Esophagus muscularis mucosa (tissue), 4 donors: ENCODE measurements at places on chromosomes 3 and 15.

DNA sequence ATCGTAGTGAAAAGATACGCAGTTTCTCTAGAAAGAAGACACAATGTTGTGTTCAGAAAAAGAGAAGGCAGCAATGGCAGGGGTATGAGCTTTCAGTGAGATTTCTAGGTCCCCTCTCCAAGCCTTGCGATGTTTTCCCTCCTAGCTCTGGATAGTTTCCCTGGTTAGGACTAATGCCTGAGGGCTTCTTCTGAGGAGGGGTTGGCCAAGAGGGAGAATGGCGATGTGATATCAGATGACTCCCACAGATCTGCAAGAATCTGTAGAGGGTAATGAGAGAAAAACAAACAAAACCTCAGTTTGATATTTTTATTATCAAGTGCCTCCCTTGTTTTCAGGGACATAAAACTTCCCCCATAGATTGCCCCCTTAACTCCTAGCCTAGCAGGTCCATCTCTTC lies 4.1 kb upstream of the CLDN1 start:
- DNase-seq = no peak

DNA sequence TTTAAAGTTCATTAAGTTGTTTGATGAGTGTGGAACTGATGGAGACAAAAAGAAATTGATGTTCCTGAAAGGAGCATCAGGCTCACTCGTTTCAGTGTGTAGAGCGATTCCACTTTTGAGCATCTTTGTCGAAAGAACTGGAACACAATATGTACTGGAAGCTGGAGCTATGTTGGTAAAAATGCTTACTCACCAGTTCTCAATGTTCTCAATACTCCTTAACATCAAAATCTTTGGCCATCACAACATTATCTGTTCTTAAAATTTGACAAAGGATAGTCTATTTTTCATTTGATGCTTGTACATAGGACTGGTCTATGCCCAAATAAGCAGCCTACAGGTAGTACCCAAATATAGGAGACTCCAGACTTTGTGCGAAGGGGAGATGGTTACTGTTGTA lies 18.7 kb downstream of the RYR3 start:
- no peak for DNase-seq

GRCh38 chr3:145698749-145699148 lies 462.2 kb downstream of the PLOD2 start:
- no peak for DNase-seq

DNA sequence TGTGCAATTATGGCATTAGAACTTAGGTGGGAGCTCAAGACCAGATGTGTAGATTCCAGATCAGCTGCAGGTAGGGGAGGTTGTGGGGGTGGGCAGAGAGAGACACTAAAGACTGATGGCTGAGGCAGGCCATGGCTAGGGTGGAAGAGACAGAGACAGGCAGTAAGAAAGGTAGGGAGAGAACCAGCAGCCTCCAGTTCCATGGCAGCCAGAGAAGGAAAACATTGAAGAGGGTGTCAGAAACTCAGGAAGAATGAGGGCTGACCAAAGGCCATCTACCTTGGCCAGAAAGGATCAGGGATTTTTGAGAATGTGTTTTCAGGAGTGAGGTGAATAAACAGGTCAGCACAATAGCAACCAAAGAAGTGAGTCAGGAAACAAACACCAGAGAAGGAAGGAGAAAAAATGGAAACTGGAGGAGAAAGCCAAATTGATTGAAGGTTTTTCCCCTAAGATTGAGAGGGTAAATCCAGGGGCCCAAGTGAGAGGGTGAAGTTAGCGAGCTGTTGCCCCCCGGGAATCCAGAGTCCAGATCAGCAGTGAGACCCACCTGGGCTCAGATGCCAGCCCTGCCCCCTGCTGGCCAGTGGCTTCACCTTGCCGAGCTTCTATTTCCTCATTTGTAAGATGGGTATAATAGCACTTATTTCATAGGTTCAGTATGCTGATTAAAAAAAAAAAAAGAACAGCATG lies 41.0 kb downstream of the ABHD2 start:
- DNase-seq = no peak

- DNase-seq = no peak
These were observed 58.1 kb upstream of the SLC6A6 start for GRCh38 chr3:14344351-14344750.

GRCh38 chr15:82919231-82919886 lies 33.2 kb downstream of the HOMER2 start:
- DNase-seq = no peak

DNA sequence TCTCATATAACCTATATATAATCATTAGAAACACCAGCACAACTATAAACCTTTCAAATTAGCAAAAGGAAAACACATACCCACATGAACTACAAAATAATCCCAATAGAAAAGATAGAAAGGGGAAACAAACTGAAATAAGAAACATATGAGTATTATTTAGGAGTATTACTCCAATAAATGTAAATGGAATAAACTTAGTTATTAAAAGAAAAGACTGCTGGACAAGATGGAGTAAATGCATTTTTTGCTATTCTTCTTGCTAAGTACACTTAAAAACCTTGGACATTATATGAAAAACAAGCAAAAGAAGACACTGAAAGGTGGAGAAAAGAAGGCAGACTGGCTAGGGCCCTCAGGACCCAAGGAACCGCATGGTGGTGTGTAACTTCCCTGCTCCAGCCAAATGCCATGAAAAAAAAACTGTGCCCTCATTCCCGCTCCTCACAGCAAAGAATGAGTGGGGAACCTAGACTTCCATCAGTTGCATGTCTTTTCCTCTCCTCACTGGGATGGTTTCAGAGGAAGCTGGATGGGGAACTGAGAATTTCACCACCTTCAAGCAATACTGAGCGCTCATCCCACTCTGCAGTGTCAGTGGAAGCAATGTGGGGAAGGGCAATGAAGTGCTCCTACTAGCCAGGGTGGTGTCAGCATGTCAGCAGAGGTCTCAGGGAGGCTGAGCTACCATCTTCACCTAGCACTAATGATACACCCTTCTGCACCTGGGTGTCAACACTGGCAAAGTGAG lies 43.7 kb upstream of the ADAMTS17 start:
- DNase-seq = no peak

DNA sequence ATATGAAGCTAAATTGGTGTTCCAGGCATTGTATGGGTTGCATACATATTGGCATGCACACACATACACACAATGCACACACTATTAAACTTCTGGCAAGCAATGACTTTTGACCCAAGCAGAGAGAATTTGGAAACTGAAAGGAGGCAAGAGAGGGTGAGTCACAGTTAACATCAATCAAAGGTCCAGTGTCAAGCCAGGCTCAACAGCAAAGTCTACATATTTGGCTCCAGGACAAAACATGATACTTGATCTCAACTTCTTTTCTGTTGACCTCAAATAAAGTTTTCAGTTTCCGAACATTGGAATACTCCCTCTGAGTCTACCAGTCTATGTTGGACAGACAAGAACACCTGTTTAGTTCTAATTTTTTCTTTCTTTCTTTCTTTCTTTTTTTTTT lies 28.3 kb downstream of the IL12A start:
- no peak for DNase-seq

GRCh38 chr3:8325306-8325705 lies 176.3 kb upstream of the LMCD1 start:
- no peak for DNase-seq

GRCh38 chr3:185757176-185757575 lies 67.7 kb downstream of the IGF2BP2 start:
- no peak for DNase-seq

DNA sequence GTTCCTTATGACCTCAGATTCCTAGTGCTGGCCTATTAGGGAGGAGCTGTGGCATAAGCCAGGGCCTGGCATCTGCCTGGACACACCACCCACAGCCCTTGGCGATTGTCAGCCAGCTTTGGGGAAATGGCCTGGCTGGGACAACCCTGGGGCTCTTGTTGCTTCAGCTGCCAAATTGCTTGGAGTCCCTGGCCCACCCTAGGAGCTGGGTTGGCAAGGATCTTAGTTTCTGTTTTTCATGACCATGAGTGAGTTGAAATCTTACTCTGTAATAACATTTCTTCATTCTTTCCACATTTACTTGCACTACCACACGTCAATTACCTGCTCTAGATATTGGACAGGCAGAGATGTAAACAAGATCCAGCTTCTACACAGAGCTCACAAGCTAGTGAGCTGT lies 1.9 kb upstream of the MYZAP start:
- DNase-seq = no peak

DNA sequence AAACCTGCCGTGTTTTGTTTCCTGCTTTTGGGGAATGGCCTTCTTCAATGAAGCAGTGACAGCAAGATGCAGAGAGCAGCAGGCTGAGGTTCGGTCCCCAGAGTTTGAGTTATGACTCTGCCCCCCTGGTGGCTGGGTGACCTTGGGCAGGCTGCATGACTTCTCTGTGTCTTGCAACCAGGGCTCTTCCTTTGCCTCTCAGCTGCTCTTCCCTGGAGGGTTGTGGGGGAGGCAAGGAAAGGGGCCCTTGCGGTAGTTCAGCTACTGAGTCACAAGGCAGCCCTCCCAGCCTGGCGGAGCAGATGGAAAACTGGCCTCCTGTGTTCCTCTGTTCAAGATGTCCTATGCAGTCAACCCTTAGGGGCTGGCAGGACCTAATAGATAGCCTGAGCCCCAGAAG lies 17.1 kb downstream of the CTXND1 start:
- DNase-seq = peak; percentile 83

GRCh38 chr3:68757157-68757556 lies 175.2 kb downstream of the TAFA4 start:
- DNase-seq = no peak

- no peak for DNase-seq
These were observed 402 bp downstream of the WWTR1 start for GRCh38 chr3:149657321-149657925.

DNA sequence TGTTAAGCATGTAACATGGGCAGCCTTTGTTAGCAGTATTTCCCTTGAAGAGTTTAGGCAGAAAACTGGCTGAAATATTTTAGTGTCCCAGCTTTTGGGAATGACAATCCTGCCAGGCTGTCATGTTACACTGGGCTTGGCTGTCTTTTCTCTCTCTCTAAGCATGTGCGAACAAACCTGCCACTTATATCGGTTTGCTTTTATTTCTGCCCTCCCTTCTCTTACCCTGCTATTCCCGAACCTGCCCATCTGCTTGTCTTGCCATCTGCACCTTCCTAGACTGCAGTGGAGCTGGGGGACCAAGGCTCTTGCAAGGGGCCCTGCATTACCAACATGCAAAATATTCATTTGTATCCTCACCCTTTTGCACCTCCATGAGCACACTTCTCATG lies 339.6 kb downstream of the EPHB1 start:
- no peak for DNase-seq

DNA sequence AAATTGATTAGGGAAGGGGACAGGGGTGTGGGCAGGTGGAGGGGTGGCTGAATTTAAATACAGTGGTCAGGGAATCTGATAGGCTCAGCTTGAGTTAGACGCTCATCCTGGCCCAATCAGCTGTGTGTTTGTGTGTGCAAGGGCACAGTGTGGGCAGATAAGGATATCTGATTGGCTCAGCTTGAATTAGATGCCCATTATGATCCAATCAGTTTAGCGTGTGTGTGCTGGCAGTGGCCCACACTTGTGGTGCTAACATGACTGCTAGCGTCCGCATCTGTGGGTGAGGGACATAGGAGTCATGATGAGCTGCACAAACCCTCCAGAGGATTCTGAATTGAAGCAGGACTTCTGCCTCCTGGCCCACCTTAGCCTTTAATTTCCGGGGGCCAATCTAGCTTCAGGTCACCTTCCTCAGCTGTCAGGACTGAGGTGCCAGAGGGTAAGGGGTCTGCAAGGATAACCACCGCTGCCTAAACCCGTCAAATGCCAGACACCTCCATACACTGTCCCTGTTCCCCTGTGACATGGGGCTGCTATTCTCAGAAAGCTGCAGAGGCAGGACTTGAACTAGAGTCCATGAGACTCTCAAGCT lies 97.3 kb downstream of the CORO2B start:
- DNase-seq = no peak

- no peak for DNase-seq
These were observed 215.6 kb upstream of the RBMS3 start for GRCh38 chr3:29065211-29065785.

GRCh38 chr15:72809329-72809728 lies 25.8 kb upstream of the ADPGK start:
- no peak for DNase-seq

GRCh38 chr3:157134620-157135191 lies 25.2 kb downstream of the CCNL1 start:
- DNase-seq = no peak
